Lower lobe of right lung (tissue), 2 donors: ENCODE measurements at places on chromosomes 5 and 9. TPM values are rescaled to one million over a fixed set of nuclear protein-coding genes. Genes with fewer than 3 reads are reported as not detected.
A peak's percentile ranks its signal among the peaks of the same experiment; 100 is the strongest.

DNA sequence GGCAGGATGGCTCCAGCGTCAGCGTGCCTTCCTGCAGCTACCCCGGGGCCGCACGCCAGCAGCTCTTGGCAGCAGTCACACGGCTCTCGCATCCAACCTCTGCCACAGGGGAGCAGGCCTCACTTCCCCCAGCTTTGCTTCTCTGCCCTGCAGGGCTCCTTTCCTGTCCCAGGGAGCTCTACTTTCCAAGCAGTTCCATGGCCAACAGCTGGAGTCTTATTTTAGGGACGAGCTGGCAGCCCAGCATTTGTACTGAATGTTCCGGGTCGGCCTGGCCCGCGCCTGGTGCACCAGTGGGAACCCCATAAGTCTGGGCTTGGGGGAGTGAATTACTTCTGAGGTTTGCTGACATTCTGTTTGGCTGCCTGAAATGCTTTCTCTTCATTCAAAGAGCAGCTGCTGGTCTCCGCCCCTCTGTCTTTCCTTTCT is 34.6 kb downstream of the GADD45G start:
- peaks cover 32% of the 10 kb centered on the region for H3K4me1 ChIP-seq
- no peaks in the 10 kb centered on the region for H3K36me3 ChIP-seq
- peak overlapping the region; percentile 22 for H3K4me3 ChIP-seq
- no peaks in the 10 kb centered on the region for H3K27me3 ChIP-seq
- H3K27ac ChIP-seq, result peak overlapping the region; percentile 76
- DNase-seq, result no peak

DNA sequence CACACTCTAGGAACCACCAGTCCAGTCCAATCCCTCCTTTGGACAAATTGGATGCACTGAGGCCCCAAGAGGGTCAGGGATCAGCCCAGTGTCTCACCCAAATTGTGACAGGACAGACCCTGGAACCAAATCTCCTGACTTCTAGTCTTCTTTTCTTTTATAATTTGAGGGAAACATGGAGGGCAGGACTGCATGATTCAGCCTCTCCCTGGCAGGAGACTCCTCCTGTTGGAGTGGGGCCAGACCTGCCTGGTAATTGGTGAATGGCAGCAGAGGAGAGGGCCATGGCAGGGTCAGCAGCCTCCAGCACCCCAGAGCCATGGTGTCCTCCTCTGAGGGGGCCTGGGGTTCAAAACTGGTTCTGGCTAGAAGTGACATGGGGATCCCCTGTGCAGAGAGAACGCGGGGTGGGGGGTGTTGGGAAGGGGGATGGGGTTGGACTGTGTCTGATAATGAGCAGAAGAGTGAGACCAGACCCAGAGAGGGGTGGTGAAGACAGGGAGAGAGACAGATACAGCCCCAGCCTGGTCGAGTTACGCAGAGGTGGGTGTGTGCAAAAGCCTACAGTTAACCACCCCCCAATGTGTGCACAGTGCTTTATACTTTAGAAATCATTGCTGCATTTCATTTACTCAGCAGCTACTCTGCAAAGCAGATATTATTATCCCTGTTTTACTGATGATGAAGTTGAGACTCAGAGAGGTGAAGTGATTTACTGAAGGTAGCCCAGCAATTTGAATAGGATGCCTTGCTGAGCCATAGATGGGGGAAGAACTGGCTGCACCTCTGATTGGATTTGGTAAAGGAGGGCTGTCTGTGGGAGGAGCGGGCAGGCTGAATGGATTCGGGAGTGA is 3.8 kb upstream of the SYNPO start:
- H3K27me3 ChIP-seq, result no peaks in the 10 kb centered on the region
- H3K36me3 ChIP-seq, result peaks cover 3% of the 10 kb centered on the region
- peak overlapping the region; percentile 79 for H3K27ac ChIP-seq
- no peak overlapping the region for H3K4me3 ChIP-seq
- H3K4me1 ChIP-seq, result peaks cover 76% of the 10 kb centered on the region
- DNase-seq, result no peak

GRCh38 chr5:50726475-50727148 is 60.2 kb downstream of the PARP8 start:
- H3K27me3 ChIP-seq, result no peaks in the 10 kb centered on the region
- H3K36me3 ChIP-seq, result no peaks in the 10 kb centered on the region
- no peak for DNase-seq
- peaks cover 11% of the 10 kb centered on the region for H3K4me1 ChIP-seq
- H3K27ac ChIP-seq, result no peak overlapping the region

DNA sequence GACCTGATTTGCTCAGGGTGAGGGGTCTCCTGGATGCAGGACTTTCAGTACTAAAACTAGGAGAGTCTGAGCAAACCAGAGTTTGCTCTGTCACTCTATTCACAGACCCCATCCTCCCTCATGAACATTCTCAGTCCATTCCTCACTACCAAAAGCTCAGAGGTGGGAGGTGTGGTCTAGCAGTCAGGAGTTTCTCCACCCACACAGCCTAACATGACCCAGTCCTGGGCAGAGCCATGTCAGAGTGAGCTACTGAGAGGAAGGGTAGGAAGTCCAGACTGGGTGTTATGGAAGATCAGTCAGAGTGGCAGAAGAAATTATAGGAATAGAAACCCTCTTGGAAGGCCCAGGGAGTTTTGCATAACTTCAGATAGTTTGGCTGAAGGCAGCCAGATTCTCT is 113.3 kb upstream of the GRAMD2B start:
- no peak overlapping the region for H3K4me3 ChIP-seq
- H3K27ac ChIP-seq, result no peak overlapping the region
- no peaks in the 10 kb centered on the region for H3K36me3 ChIP-seq
- H3K27me3 ChIP-seq, result no peaks in the 10 kb centered on the region
- DNase-seq, result no peak
- no peaks in the 10 kb centered on the region for H3K4me1 ChIP-seq

DNA sequence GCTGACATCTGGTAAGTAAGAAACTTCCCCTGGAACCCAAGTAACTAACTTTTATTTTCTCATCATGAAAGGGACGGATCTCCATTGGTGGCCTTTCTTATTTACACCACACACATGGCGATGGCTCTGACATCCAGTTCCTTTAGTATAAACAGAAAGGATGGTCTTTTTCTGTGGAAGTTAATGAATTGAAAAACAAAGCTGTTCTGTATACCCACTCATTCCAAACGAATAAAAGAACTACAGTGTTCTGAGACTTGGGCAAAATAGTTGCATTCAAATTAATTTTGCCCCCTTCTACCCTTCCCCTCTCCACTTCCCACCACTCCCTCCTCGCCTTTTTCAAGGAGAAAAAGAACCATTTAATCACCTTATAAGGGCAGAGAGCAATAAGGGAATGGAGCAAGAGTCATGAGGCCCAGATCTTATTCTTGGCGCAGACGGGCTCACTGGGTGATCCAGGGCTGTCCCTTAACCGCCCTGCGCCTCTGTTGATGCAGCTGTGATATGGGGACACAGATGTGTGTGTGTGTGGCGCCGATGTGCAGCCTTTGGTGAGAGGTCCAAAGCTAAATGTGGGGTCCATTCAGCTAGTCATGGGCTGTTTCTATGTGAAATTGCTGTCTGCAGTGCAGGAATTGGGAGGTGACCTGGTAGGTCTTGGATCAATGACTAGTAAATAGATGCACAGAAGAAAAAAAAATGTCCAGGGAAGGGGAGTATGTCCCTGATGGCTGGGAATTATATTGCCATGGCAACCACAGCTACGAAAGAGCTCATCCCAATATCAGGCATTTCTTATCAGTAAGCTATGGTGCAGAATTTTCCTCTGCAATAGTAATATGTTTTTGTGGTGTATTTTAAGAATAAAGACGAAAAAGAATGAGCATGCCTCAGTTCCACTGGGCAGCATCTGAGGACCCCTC is 141.5 kb upstream of the ERCC6L2 start:
- H3K4me1 ChIP-seq, result peaks cover 4% of the 10 kb centered on the region
- H3K36me3 ChIP-seq, result no peaks in the 10 kb centered on the region
- DNase-seq, result no peak
- no peak overlapping the region for H3K27ac ChIP-seq
- no peak overlapping the region for H3K4me3 ChIP-seq

DNA sequence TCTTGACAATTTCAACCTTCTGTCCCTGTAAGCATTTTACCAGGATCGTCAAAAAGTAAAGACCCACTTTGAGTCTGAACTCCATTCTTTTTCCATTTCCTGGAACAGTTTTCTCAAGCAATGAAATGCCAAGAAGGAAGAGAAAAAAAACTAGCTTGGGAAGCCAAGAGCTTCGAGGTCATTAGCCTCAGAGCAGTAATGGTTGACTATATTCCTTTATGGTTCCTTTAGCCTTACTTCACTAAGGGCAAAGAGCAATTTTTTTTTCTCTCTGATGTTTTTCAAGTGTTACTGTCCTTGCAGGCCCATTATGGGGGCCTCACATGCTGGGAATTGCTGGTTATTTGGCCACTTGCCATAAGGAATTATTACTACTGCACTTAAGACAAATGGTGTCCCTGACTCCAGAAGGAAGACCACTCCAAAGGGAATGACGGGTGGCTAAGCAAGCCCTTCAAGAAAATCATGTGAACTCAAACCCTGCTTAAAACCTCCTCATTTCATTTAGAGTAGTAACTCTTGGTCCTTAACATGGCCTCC is 37.1 kb downstream of the BNC2 start:
- no peak overlapping the region for H3K27ac ChIP-seq
- DNase-seq, result no peak
- H3K27me3 ChIP-seq, result no peaks in the 10 kb centered on the region
- H3K4me1 ChIP-seq, result peaks cover 5% of the 10 kb centered on the region
- no peaks in the 10 kb centered on the region for H3K36me3 ChIP-seq

DNA sequence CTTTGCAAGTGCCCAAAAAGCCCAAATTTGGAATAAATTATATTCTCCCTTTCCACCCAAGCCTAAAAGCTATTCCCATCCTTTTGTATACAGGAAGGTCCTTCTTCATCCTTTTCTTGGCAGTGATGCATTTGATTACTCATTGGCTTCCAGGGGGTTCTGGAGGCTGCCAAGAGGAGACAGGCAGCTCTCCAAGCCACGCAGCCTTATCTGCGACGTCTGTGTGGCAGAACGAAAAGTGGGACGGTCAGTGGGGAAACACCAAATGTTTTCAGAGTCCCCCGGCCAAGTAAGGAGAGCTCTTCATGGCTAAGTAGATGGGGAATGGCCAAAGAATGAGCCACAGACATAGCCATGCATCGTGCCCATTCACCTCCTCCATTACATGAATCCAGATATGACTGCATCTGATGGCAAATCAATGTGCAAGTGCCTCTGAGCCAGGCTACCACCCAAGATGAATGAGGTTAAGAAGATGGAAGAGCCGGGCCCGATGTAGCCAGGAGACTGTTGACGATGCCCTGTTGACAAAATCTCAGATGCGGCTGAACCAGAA is 12.1 kb downstream of the ADAM19 start:
- no peak overlapping the region for H3K4me3 ChIP-seq
- DNase-seq, result no peak
- no peaks in the 10 kb centered on the region for H3K27me3 ChIP-seq
- peaks cover 44% of the 10 kb centered on the region for H3K4me1 ChIP-seq
- H3K27ac ChIP-seq, result peak overlapping the region; percentile 56
- H3K36me3 ChIP-seq, result no peaks in the 10 kb centered on the region

- H3K36me3 ChIP-seq, result no peaks in the 10 kb centered on the region
- DNase-seq, result no peak
- H3K4me1 ChIP-seq, result peaks cover 23% of the 10 kb centered on the region
- peak overlapping the region; percentile 54 for H3K4me3 ChIP-seq
- no peak overlapping the region for H3K27ac ChIP-seq
- peaks cover 41% of the 10 kb centered on the region for H3K27me3 ChIP-seq
These were observed 4.6 kb downstream of the VCAN start for GRCh38 chr5:83475935-83476814.

DNA sequence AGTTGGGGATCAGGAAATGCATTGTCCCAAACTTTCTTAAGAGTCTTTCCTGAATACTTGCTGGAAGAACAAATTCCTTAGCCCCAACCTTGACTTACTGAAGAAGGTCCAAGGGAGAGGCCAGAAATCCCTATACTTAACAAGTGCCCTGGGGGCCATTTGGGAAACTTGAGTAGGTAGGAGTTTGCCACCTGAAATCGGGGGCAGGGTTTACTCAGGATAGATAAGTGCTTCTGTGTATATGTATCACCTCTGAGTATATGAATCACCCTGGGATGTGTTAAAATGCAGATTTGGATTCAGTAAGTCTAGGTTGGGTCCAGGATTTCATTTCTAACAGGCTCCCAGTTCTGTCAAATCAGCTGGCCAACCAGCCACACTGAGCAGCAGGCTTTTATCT is 47.9 kb upstream of the MYO10 start:
- H3K27me3 ChIP-seq, result no peaks in the 10 kb centered on the region
- no peaks in the 10 kb centered on the region for H3K4me1 ChIP-seq
- no peaks in the 10 kb centered on the region for H3K36me3 ChIP-seq

- no peaks in the 10 kb centered on the region for H3K4me1 ChIP-seq
- H3K4me3 ChIP-seq, result no peak overlapping the region
- H3K27me3 ChIP-seq, result no peaks in the 10 kb centered on the region
- H3K36me3 ChIP-seq, result no peaks in the 10 kb centered on the region
- no peak overlapping the region for H3K27ac ChIP-seq
These were observed 261.0 kb downstream of the SEMA5A start for GRCh38 chr5:9284781-9285307.

DNA sequence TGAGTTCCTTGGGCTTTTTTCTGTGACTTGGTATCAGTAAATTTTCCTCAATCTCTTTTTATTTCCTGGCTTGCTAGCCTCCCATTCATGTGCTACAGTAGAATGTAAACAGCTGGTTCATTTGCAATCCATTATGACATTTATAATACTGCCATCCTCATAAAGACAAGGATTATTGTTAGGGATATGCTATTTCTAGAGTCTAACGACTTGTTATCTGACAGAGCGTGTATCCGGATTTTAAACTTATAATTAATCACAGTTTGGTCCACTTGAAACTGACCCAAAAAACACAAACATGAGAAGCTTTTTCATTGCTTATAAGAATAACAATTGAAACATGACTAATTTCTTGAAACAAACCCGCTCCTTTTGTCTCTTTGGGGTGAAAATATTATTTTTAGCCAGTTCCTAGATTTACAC is 585.8 kb downstream of the TLE4 start:
- no peak overlapping the region for H3K27ac ChIP-seq
- no peak for DNase-seq
- H3K27me3 ChIP-seq, result no peaks in the 10 kb centered on the region
- H3K4me3 ChIP-seq, result no peak overlapping the region

- no peak overlapping the region for H3K27ac ChIP-seq
- no peaks in the 10 kb centered on the region for H3K27me3 ChIP-seq
- DNase-seq, result no peak
- no peak overlapping the region for H3K4me3 ChIP-seq
- no peaks in the 10 kb centered on the region for H3K4me1 ChIP-seq
These were observed 40.3 kb downstream of the CCDC125 start for GRCh38 chr5:69292306-69292705.

DNA sequence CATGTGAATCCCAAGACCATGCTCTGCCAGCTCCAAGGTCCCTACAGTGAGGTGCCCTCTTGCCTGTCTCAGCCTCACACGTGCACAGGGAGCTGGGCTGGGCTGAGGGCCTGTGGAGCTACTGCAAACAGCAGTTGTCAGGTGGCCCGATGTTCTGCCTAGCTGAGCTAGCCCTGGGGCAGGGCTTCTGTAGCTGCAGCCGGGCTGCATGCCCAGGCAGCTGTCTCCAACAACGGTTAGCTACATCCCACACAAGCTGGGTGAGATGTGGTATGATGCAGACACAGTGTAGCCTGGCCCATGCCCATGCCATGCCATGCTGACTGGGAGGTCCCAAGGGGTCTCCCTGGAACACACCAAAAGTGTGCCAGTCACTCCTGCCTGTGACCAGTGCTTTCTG is 62.0 kb downstream of the MACROH2A1 start:
- H3K36me3 ChIP-seq, result peaks cover 99% of the 10 kb centered on the region
- no peak overlapping the region for H3K4me3 ChIP-seq
- H3K4me1 ChIP-seq, result no peaks in the 10 kb centered on the region
- no peak overlapping the region for H3K27ac ChIP-seq
- no peaks in the 10 kb centered on the region for H3K27me3 ChIP-seq

Gene NME5
- 7.3 TPM for total RNA-seq

Gene TYRP1
- 5.8 TPM for total RNA-seq

Gene MYORG
- total RNA-seq, result 4.8 TPM

Gene PCDHA12
- total RNA-seq, result 6.6 TPM

Gene ASPN
- total RNA-seq, result 2.3 TPM

Gene GRAMD2B
- 13.7 TPM for total RNA-seq

Gene PCDHGC3
- total RNA-seq, result 82.4 TPM
